ENCODE measurements at places on chromosomes 1 and 21.

GRCh38 chr1:59570524-59570923 is 244.2 kb upstream of the HOOK1 start:
- no peak for DNase-seq

- DNase-seq: peak; percentile 85
These were observed 9.0 kb upstream of the RPTN start for GRCh38 chr1:152167835-152168534.

- no peak for DNase-seq
These were observed 12.9 kb downstream of the DPYD start for GRCh38 chr1:97907886-97908285.

DNA sequence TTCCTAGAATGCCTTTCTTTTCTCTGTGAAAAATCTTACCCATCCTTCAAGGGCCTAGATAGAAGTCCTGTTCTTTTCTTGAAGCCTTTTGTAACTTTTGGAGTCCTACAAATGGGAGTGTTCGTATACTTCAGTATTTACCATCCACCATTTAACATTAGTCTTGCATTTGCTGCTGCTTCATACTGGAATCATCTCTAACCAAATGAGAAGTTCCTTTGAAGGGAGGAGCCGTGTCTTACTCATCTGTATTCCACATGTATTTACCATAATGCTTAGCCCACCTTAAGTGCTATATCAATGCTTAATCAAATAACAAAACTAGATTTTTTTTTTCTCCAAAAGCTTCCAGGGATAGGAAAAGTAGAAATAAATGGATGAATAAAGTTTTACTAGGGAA is 7.1 kb downstream of the PRDX6 start:
- DNase-seq: no peak

- no peak for DNase-seq
These were observed 103.7 kb downstream of the HS2ST1 start for GRCh38 chr1:87017998-87018672.

DNA sequence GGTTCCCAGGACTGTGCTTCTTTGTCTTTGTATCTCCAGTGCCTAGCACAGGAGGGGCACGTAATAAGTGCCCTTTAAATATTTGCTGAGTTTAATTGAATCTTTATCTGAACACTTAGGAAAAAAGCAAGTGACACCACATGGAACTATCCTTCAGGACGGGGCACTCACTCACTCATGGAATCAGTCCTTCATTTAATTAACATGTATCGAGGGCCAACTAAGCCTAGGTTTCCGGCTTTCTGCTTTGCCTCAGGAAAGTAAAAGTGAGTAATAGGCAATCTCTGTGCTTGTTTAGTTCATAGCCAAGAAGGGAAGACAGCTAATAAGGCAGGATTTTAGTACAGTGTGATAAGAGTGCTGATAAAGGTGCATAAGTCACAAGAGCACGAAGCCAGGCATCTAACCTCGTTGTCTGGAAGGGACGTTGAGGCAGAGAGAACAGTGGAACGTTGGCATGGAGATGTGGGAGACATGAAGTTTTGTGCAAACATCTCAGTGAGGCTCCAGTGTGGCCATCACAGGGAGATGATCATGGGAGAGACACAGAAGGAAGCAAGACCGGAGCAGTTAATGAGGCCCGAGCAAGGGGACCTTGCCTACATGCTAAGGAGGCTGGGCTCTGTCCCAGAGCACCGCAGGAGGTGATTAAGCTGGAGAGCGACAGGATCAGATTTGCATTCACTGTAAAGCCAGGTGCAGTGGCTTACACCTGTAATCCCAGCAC is 54.1 kb upstream of the TRIM67 start:
- DNase-seq: no peak

All from fibroblast of skin of back (primary cell).